Activated CD4-positive, alpha-beta T cell treated with anti-CD3 and anti-CD28 coated beads for 24 hours (primary cell): ENCODE measurements at places on chromosomes 6 and 20.

DNA sequence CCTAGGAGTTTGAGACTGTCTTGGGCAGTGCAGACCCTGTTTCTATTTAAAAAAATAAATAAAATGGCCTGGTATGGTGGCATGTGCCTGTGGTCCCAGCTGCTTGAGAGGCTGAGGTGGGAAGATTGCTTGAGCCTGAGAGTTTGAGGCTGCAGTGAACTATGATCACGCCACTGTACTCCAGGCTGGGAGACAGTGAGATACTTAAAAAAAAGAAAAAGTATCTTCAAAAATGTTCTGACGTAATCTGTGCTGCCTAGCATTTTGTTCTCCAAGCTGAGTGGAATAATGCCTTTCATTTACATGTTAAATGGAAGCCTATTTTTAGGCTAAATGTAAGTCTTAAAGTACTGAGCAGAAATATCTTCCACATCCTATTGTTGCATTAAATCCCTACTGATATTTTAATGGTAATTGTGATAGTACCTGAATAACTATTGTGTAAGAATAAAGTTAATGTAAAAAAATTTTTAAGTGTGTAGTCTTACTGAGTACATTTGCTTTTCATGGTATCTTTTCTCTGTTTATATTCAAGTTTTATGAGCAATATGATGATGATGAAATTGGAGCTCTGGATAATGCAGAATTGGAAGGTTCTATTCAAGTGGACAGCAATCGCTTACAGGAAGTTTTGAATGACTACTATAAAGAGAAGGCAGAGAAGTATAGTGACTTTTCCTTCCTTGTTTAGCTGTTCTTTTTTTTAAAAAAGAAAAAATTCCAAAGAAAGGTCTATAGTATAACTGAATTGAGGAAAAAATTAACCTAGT lies 4.2 kb upstream of the ZC2HC1B start:
- DNase-seq: no peak

- DNase-seq: no peak
Observed at GRCh38 chr20:19888269-19888671, 128.9 kb upstream of the NAA20 start.

DNA sequence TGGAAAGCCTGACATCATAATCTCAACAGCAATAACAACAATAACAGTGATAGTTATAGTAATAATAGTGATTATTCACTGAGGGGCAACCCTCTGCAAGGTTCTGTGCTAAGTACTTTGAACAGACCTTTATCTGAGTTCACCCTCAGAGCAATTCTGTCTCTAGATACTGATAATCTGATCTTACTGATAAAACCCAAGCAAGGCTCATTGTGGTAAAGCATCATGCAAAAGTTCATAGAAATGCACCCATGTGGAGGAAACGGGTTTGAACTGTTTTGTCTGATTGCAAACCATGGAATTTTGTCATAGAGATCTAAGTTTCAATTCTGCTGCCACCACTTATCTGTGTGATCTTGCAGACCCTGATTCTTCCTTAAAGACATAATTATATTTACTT lies 1.3 kb upstream of the KIAA0408 start:
- no peak for DNase-seq

- DNase-seq: no peak
Observed at GRCh38 chr6:118892355-118892991, 1.5 kb upstream of the ASF1A start.

GRCh38 chr6:114579486-114579885 lies 236.7 kb upstream of the HS3ST5 start:
- no peak for DNase-seq
